Cortex of kidney (tissue), 1 donor: ENCODE measurements at places on chromosomes 5 and 9.

DNA sequence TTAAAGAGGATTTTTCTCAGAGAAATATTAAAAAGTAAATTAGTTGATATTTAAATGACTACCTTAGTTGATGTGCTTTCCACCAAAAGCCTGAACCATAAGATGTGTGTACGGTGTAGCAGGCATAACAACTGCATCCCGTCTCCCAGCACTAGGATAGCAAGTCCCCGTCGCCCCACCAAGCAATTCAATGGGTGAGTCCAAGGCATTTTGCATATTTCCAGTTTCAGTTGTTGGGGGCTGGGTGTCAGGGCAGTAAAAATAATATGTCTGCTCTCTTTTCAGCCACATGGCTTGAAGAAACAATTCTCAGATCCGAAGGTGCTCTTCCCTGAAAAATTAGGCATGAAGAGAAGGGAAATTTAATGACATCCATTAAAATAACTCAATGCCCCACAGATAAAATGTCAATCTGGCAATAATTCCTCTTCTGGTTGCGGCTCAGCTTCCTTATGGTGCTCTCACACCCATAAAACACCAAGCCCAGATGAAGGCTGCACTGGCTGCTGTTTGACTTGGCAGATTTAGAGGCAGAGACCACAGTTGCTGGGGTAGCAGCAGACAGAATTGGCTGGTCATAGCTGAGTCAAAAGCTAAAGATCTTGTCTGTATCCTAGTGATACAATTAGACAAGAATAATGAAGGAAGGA is 124.4 kb upstream of the ADCY2 start:
- DNase-seq = no peak

GRCh38 chr5:92956886-92957285 is 624.1 kb downstream of the NR2F1-AS1 start:
- no peak for DNase-seq

GRCh38 chr9:80076162-80076561 is 504.4 kb downstream of the TLE4 start:
- no peak for DNase-seq

DNA sequence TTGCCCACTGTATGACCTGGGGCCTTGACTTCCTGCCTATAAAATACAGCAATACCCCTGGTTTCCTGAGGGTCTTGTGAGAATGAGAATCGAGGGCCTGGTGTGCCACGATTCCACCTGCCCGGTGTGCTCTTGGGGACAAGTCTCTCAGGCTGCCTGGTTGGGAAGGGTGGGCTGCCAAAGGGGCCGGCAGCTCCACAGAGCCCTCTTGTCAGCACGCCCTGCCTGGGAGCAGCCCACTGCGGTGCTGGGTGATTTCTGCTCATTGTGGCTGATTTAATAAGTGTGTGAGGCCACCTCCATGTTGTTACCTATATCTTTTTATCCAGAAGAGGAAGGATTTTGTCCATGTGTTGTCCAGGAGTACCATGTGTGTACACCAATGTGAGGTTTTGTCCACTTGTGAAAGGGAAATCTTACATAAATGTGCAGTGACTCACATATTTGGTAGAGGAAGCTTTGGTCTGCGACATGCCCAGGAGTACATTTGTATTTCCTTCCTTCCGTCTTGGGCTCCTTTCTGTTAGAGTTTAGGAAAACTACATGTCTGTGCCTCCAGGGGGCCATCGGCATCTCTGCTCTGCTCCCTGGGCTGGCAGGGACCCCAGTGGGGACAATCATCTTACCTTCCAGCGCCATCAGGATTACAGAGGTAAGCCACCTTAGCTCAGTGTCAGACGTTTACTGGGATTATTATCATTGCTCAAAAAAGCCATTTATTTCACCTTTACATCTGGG is 108.6 kb downstream of the PHF2 start:
- DNase-seq = no peak

DNA sequence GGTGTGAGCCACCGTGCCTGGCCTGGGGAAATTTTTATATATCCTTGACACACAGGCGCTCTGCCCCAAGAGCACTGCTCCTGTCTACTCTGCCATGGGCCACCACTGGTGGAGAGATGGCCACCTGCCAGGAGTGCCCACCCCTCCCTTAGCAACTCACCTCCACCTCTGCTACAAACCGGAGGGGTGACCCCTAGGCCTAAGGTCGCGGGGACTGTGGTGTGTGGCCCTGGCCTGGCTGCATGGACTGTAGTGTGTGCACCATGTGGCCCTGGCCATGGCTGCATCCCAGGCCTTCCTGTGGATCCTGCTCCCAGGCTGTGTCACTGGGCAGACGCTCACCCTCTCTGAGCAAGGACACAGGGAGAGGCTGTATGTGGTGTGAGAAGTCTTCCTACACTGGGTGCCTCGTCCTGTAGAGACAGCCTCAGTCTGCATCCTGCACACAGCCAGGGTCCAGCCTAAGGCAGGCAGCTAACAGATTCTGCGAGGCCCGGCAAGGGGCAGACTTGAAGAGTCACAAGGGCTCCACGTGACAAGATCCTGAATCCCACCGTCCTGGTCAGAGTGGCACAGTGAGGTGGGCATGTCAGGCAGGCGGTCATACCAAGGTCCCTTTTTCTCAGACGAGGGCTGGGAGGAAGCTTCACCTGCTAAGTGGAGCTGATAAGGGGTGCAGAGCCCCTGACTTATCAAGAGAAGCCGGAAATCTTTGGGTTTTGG is 10.3 kb downstream of the NINJ1 start:
- DNase-seq = no peak

DNA sequence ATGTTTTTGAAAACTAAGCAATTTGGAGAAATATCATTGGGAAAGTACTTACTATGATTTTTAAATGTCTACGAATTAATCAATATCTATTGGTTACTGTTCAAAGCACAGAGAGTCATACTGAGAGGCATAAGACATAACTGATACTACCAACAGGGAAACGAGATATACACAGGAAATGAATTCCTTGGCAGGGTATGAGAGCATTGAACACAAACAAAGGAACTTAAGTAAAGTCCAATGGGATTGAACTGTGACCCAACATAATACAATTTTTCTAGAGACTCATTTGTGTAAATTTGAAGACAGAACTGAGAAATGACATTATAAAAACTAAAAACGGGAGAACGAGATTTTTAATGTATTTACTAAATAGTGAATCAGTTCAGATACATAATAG is 1.3 kb upstream of the ITGA1 start:
- no peak for DNase-seq

- no peak for DNase-seq
Measured at GRCh38 chr5:72291601-72292000, 28.4 kb downstream of the MRPS27 start.
